ENCODE measurements at places on chromosomes 3 and 15.
A peak's percentile ranks its signal among the peaks of the same experiment; 100 is the strongest.

DNA sequence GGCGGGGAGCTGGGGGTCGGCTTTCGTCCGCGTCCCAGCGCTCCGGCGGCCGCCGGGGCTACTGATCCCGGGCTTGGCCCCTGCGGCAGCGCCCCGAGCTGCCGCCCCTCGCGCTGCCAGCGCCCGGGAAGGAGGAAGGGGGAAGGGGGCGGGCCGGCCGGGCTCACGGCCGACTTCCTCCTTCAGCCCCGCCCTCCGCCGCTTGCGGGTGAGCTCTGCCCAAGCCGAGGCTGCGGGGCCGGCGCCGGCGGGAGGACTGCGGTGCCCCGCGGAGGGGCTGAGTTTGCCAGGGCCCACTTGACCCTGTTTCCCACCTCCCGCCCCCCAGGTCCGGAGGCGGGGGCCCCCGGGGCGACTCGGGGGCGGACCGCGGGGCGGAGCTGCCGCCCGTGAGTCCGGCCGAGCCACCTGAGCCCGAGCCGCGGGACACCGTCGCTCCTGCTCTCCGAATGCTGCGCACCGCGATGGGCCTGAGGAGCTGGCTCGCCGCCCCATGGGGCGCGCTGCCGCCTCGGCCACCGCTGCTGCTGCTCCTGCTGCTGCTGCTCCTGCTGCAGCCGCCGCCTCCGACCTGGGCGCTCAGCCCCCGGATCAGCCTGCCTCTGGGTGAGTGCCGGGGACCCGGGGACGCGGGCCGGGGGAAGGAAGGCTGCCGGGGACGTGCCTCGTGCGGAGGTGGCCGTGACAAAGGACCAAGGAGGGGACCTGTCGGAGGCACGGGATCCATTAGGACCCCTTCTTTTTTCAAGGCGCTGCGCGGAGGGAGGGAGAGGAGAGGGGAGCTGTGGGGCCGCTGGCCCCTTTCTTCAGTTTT, at the start of gene SEMA4B:
Gene SEMA4B (plus strand): TSS at position 201 of the 814 bp plus-strand sequence. CDS start 249 bp downstream, at position 450.
- DNase-seq: peak; percentile 68

DNA sequence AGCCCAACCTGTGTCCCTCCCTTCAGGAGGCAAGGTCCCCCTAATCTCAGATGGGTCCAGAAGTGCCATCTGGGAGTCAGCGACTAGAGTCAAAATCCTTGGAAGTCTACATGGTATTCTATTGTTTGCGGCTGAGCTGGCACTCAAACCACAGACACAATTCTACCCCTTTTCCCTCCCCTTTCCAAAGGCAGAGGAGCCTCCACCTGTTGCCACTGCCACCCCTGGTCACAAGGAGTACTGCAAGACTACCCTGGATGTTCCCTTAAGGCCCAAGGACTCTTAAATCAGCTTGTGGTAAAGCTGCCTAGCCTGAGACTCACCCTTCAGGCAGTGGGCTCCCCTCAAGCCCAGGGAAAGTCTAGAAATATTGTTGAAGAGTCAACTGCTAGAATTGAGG, 4.3 kb upstream of the OR5H6 start:
- DNase-seq: no peak

- DNase-seq: no peak
These were observed 5.4 kb downstream of the ZBTB47 start for GRCh38 chr3:42658771-42659390.

- no peak for DNase-seq
These were observed 18.2 kb downstream of the SENP8 start for GRCh38 chr15:72136170-72137051.

GRCh38 chr15:48693484-48693883, 48.0 kb upstream of the FBN1 start:
- DNase-seq: no peak

- peak; percentile 74 for DNase-seq
These were observed 224.6 kb downstream of the VPS13C start for GRCh38 chr15:61835496-61836106.

- DNase-seq: no peak
These were observed 4.8 kb downstream of the STOML1 start for GRCh38 chr15:73987250-73987649.

- DNase-seq: no peak
These were observed 6.4 kb downstream of the PFN2 start for GRCh38 chr3:149964291-149964690.

DNA sequence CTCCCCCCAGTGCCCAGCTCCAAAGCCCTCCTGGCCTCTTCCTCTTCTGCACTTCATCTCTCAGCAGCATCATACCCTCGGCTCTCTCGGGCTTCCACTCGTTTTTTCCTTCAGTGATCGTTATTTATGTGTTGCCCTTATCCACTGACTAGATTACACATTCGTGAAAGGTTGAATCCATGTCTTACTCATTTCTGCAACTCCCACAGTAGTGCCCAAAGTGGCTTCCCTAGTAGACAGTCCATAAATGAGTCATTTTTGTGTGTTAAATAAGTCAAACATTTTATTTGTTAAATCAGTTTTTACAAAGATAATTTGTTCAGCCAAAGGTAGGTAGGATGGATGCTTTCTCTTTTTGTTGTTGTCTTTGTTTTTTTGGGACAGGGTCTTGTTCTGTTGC, 87.4 kb downstream of the CRTC3 start:
- no peak for DNase-seq

- DNase-seq: no peak
These were observed 717.2 kb upstream of the UBE2E2 start for GRCh38 chr3:22485954-22486353.

GRCh38 chr3:55189359-55189801, 261.5 kb upstream of the LRTM1 start:
- no peak for DNase-seq

DNA sequence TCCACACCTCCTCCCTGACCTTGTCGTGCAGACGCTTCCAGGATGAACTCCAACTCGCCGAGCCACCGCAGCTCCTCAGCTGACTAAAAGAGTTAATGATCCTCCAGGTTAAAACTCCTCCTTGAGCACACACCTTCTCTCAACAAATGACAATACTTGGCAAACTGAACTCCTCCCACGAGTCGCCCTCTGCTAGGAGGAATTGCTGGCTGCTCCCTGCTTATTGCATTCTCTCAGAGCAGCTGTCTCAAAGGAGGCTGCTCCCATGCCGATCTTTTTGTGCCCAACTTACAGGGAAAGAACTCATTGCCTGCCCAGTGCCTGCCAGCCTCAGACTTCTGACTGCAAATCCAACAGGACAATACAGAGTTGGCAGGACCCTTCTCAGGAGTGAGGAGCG, at the start of gene ATP13A4:
Gene ATP13A4 (minus strand): TSS at position 85 of the 400 bp plus-strand sequence. CDS start 96 bp downstream, outside the sequence.
- peak; percentile 16 for DNase-seq

GRCh38 chr3:184582646-184583577, 21.3 kb downstream of the EPHB3 start:
- peak; percentile 49 for DNase-seq

- no peak for DNase-seq
These were observed 5.0 kb downstream of the CHST13 start for GRCh38 chr3:126528800-126529541.

GRCh38 chr15:35209838-35210237, 124.7 kb upstream of the NANOGP8 start:
- DNase-seq: no peak

DNA sequence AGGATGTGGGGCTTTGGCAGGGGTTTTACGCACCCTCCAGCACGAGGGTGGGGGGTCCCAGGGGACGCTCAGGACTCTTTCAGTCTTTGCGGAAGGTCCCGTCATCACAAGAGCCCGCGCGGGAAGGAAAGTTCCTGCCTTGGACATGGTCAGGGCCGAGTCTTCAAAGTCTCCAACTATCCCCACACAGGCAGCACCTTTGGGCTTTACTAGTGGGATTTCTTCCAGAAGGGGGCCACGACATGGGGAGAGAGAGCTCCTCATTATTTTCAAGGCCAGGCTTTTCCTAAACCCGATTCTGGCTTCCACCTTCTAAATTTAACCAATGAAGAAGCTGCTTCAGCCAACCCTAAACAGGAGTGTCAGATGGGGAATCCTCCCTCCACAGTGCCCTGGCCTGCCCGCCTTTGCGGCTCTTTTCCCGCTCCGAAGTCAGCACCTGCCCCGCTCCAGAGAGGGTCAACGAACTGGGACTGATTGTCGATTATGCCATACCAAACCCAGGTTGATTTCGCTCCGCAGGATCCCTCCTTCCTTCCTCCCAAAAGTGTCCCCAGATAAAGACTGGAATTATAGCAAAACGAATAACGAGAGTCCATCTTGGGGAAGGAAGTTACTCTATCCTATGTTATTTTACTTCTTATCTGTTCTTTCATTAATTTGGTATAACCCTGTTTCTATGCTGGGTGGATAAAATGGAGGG, 11.0 kb downstream of the SHOX2 start:
- no peak for DNase-seq

DNA sequence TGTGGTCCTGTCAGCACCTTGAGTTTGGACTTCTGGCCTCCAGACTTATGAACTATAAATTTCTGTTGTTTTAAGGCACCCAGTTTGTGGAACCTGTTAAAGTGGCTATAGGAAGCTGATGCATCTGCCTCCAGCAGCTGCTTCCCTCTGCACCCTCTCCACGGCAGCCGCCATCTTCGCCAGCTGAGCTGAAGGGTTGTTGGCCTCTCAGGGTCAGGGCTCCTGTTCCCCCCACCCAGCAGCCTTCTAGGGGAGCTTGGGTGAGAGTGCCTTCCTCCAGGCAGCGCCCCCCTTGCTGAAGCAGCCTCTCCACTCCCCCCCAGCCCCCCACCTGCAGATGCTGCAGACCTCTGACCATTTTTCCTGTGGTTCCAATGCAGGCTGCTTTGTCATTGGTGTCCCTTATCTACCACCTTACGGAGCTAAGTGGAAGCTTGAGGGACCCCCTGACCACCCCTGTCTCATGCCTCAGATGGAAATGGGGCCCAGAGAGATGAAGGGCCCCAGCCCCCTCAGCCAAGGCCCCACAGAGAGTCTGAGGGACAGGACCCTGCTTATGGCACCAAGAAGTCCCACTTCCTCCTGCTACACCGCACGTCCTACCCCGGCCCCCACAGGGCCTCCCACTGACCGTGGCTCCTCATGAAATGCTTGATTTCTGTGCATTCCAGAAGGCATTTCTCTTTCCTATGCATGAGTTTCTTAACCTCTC, 61.4 kb upstream of the TLE3 start:
- no peak for DNase-seq

- no peak for DNase-seq
These were observed 19.6 kb upstream of the FBXO22 start for GRCh38 chr15:75884041-75884440.

DNA sequence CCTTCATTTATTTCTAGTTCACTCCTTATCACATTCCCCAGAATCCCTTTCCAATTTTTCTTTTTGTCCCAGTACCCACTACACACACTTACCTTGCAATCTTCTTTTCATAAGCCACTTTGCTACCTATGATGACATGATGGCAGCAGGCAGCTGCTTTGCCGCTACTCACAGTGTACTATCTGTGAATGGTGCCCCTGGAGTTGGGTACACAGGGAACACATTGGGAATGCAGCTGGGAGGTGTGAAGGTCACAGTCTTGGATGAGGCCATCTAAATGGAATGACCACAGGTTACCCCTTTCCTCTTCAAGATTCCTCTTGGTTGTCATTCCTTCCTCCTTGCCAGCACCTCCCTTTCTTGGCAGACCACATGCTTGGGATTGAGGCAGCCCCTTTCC, 20.8 kb upstream of the TNIK start:
- no peak for DNase-seq

DNA sequence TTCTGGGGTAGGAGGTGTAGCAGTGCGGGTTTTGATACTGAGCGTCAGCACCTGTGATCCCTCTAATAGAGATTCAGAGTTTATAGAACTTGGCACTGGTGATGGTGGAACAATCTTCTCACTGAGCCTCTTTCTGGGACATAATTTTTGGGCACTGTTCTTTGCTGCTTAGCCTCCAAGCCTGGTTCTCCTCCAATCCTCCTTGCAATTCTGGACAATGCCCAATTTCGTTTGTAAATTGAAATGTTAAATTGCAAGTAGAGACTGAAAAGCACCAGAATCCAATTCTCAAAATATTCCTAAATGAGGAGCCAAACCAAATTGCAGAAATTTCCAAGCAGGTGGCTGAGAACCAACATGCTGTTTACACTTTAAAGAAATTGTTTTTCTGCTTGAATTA, 149.8 kb upstream of the ABI3BP start:
- DNase-seq: peak; percentile 44

GRCh38 chr15:77519540-77519939, 98.9 kb downstream of the HMG20A start:
- DNase-seq: no peak

DNA sequence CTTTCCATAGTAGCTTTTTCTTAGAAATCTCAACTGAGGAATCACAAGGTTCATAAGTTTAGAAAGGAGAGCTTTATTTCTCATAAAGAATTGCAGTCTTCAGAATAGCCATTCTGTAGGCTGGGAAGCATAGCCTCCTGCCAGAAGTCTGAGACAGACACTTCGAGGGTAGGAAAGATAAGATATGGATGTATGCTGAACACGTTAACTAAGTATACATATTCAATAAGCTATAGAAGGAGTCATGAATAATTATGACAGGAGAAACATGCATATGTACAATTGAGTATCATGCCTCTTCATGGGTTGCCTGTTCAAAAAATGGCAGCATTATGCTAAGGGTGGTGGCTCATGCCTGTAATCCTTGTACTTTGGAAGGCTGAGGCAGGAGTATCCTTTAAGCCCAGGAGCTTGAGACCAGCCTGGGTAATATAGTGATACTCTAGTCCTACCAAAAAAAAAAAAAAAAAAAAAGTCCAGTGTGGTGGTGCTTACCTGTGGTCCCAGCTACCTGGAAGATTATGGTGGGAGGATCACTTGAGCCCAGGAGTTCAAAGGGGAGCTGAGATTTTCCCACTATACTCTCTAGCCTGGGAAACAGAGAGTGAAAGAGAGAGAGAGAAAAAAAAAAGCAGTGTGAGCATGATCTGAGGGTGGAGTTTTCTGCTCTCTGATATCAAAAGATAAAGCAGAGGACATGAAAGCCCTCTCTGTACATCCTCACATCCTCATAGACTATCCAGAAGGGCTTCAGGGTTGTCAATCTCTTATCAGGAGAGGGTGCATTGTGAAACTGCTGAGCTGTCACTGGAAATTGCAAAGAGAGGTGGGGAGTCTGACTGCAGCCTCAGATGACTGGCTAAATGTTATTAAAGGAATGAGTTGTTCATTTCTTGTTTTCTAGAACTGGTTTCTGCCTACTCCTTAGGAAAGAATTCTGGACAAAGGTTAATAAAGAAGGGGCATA, 23.6 kb upstream of the CADPS start:
- DNase-seq: no peak

Data from midbrain (tissue), 1 donor.